ENCODE measurements at places on chromosomes 2 and 18.

DNA sequence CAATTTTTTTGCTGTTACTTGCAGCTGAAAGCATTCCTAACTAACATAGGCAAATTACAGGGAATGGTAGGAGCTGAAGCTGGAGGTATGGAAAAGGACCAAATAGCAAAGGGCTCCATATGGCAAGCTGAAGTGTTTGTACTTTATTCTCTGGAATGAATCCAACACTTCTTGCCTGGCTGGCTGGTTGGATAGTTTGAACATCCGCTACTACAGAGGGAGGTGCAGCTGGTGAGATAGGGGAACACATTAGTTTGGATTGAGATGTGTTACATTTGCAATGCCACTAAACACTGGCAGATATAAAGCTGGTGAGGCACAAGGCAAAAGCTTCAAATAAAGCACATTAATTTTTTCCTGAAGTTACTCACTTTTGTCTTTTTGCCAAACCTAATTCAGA, 291.5 kb downstream of the SP3 start:
- DNase-seq = no peak

GRCh38 chr18:13235421-13235831, 16.9 kb downstream of the LDLRAD4 start:
- DNase-seq = no peak

DNA sequence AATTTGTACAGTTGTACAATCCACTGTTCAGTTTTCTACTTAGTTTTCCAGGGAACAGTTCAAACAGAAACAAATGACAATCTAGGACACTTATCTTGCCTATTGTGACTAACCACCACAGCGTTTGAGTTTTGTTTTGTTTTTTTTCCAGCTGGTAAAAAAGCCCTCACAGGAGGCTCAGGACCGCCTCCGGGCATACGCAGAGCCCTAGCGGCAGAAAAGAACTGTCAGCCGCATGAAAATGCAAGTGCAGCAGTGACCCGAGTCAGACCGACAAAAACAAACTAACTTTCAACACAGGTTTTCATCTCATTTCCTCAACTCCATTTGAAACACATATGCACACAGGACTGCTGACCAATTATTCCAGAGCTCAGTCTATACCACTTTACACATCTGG, 68.6 kb downstream of the STEAP3 start:
- no peak for DNase-seq

DNA sequence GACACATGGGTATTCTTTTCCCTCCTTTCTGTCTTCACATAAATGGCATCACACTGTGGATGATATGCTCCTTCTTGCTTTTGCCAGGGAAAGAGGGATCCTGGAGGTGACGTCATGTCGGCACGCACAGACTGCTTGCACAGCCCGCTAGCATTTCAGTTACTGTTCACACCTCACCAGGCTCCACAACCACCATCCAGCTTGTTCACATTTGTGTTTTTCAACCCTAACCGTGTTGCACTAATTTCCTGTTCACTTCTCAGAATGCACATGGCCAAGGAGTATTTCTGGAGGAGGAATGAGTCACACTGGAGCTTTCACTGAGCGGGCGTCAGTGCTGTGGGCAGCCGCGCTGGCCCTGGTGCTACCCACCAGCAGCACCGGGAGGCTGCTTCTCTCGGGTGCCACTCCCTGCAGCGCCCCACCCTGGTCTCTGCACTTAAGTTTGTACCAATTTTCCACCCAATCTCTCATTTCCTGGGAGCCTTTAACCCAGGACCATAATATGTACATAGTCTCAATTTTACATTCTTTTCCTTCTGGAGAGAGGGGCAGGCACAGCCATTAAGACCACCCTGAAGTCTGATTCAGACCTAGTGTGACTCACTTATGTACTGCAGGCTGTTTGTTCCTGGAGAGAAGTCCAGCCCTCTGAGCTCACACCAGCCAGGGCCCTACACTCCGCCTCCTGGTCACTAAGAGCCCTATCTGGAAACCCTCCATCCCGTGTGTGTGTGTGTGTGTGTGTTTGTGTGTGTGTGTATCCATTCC, 65.1 kb downstream of the MBP start:
- DNase-seq = peak; percentile 52

- DNase-seq = no peak
Measured at GRCh38 chr2:128498086-128498485, 179.4 kb upstream of the HS6ST1 start.

DNA sequence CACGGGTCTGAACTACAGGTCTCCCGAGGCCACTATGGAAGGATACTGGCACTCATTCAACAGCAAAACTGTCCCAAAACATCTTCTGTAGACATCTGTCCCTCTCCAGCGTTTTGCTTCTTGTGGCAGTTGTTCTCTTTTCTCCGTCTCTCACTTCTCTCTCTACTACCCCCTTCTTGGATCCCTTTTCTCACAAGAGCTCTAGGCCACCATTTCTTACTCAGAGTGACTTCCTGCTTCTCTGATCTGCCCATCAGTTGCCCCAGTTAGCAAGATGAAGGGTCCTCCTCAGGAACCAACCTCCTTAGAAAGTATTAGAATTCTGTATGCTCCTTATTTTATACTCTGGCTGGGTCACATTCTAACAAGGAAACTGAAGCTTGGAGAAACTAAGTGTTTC, 32.6 kb downstream of the BCL2 start:
- no peak for DNase-seq

GRCh38 chr2:108829578-108830310, 43.2 kb downstream of the CCDC138 start:
- DNase-seq = no peak

DNA sequence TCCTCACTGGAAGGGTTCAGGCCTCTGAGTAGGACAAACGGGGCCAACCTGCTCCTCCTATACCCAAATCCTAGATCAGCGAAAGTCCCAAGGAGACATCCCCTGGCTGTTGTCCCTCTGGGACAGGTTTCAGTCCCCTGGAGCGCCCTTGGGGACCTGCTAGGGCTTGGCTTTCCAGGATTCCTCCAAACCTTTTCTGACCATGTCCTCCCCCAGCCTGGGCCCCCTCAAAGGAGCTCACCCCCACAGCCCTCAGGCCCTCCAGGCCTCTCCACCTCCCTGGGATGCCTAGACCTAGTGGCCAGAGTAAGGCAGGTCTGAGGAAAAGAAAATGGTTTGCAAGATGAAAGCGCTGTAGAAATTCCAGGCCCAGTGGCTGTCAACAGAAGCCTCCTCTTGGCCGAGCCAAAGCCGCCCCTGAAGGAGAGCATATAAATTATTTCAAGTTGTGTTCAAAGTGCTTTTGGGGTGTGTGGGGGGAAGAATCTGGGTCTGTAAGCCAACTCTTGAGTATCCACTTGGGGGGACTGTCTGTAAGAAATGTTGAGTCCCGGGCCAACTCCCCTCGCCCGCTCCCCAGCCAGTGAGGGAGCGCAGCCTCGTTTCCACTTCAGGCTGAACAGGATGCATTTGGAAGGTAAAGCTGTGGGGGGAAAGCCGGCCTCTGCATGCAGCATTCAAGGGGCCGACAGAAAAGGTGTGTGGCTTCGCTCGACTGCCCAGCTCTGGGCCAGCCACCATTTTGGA, 158.6 kb downstream of the DYSF start:
- no peak for DNase-seq

DNA sequence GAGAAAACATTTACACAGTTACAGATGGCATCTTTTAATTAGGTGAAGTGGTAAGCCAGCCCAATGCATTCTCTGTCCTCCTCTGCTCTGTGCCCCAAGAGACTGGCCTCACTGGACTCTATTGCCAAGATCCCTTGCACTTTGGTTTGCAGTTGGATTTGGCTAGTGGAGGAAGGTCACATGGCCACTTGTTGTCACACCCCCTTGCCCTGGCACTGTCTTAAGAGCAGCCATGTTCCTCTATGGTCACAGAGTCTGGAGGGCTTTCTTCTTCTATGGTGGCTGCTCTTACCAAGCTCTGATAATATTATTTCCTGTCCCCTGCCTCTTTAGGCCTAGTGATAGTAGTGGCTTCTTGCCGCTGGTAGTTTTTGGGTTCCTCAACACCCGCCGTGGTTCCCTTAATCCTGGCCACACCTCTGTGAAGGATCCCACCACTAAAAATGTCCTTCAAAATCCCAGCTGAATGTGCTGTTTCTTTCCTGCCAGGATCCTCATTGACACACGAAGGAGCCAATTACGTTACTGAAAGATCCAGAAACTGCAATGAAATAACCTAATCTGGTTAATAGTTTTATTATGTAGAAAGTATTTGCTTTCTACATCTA, 111.1 kb downstream of the CDC42EP3 start:
- no peak for DNase-seq

DNA sequence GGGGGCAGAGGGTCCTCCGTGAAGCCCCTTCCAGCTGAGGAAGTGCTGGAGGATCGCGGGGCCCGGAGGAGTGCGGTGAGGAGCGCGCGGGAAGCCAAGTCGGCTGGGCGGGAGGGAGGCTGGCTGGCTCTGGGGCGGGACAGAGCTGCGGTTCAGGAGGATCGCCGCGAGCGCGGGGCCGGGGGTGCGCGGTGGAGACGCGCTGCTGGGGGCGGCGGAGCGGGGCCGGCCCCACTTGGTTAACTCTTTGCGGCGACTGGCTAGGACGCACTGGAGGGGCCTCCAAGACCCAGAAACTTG, 464 bp downstream of the CYBRD1 start:
- no peak for DNase-seq

- DNase-seq = no peak
Measured at GRCh38 chr2:65691816-65692215, 259.4 kb upstream of the SPRED2 start.
